HFFc6 (cell line): ENCODE measurements at places on chromosomes 2 and 18. TPM values are rescaled to one million over a fixed set of nuclear protein-coding genes. Genes with fewer than 3 reads are reported as not detected.

DCAF17 gene
- 12.4 to 17.1 TPM (median 13.4 TPM) in 3 replicates for total RNA-seq

ERBB4 gene
- total RNA-seq: not detected in 3 replicates

GRCh38 chr2:229339618-229340017 is 68.5 kb upstream of the PID1 start:
- peaks cover 40% of the 10 kb centered on the region for H3K4me1 ChIP-seq
- no peaks in the 10 kb centered on the region for H3K27me3 ChIP-seq
- H3K36me3 ChIP-seq: no peaks in the 10 kb centered on the region

DNA sequence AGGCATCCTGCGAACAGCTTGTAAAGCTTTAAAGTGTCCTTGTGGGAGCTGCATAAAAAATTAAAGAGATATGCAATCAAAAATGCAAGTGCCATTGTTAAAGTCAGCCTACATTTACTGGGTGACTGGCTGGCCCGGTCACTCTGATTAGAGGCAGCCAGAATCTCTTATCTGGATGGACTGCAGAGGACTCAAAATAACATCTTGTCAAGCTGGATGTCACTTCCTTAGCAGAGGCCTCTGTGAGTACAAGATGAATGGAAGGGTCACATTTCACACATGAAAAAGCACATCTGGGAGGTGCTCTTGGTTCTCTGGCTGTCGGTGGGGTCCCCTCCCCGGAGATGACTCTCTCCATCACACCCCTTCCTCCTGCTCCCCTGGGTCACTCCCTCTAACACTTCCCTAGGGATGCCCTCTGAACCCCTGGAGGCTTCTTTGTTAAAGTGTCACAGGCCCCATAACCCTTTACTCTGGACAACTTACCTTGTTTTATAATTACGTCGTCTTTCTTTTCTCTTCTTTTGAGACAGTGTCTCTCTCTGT is 122.1 kb downstream of the SH3BP4 start:
- H3K27ac ChIP-seq: no peak overlapping the region
- H3K4me3 ChIP-seq: no peak overlapping the region
- H3K27me3 ChIP-seq: peaks cover 5% of the 10 kb centered on the region
- 0 out of 2 replicates have a peak, but pooled peaks cover 9% of the 10 kb centered on the region for H3K36me3 ChIP-seq
- no peak for DNase-seq

FOSL2 gene
- total RNA-seq: 90.1 to 105 TPM (median 104 TPM) in 3 replicates

TMEM37 gene
- 0.12 TPM in 1 of 3 replicates, not detected in the others for total RNA-seq

- peaks cover 18% of the 10 kb centered on the region for H3K27me3 ChIP-seq
- peaks cover 8% of the 10 kb centered on the region for H3K4me1 ChIP-seq
- no peak for DNase-seq
These were observed 80.6 kb downstream of the ACOXL start for GRCh38 chr2:110812726-110813645.

DNA sequence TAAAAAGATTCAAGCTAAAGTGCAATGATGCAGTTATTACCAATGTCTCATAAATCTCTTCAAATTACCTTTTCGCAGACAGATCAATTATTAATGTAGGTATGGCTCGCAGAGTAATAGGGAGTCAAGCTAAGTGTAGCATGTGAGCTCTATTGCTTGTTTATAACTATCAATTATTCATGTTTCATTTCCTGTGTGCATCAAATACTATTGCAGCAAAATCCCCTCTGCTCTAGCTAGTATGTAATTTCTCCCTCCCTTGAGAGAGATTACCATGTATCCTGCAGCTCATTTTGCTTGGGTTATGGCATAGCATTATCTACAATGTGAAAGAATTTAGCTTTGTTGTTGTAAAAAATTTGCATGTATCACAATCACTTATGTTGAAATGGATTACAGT is 65.6 kb upstream of the SCN1A start:
- H3K36me3 ChIP-seq: peaks cover 1% of the 10 kb centered on the region
- DNase-seq: no peak
- no peak overlapping the region for H3K4me3 ChIP-seq
- H3K27ac ChIP-seq: no peak overlapping the region
- peaks cover 7% of the 10 kb centered on the region for H3K4me1 ChIP-seq
- no peaks in the 10 kb centered on the region for H3K27me3 ChIP-seq

NMUR1 gene
- not detected in 2 replicates for total RNA-seq

- H3K4me3 ChIP-seq: no peak within 1 kb of the TSS
- no peaks in the 10 kb centered on the region for H3K36me3 ChIP-seq
- no peak within 1 kb of the TSS for H3K27ac ChIP-seq
- H3K4me1 ChIP-seq: no peaks in the 10 kb centered on the region
These were observed at the start of gene ARHGEF4 for GRCh38 chr2:130836501-130837174. TSS of gene ARHGEF4 (plus strand) at chr2:130836914. CDS start at chr2:130836954, 40 bp downstream.

- H3K4me3 ChIP-seq: no peak overlapping the region
- peaks cover 1% of the 10 kb centered on the region; the same call in 1 of the 2 replicates for H3K27me3 ChIP-seq
These were observed 6.4 kb downstream of the GPR35 start for GRCh38 chr2:240631548-240632305.

DNA sequence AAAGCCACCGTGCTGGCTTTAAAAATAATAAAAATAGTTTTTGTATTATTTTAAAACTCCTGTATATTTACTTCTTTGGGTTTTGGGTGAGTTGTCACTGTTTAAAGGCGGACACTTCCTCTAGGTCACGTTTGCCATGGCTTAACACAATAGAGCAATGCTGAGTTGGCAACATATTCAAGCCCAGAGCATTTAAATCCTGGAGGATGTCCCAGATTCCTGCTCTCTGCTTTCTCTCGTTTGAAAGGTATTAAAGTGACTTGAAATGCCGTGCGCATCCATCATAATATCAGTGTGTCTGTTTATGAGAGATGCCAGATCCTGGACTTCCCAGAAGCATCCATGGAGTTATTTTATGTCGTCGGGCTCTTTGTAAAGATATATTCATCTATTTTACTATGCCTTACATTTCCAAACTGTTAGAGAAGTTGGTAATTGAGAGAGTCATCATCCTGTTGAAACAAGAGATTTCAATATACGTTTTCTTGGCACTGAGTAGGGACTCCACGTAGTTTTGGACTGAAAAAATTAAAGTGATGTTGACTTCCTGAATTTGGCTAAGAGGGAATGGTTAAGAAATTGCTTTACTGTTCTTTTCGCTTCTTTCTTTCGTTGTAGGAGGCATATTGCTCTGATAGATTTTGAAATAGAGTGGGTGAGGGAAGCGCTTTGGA is 150.6 kb downstream of the ZNF236 start:
- 0 out of 2 replicates have a peak, but pooled peaks cover 6% of the 10 kb centered on the region for H3K4me1 ChIP-seq
- H3K27ac ChIP-seq: no peak overlapping the region
- DNase-seq: no peak
- H3K36me3 ChIP-seq: 0 out of 2 replicates have a peak, but pooled peaks cover 5% of the 10 kb centered on the region

ZNF142 gene
- 19.8 to 24.1 TPM (median 20.6 TPM) in 3 replicates for total RNA-seq

DNA sequence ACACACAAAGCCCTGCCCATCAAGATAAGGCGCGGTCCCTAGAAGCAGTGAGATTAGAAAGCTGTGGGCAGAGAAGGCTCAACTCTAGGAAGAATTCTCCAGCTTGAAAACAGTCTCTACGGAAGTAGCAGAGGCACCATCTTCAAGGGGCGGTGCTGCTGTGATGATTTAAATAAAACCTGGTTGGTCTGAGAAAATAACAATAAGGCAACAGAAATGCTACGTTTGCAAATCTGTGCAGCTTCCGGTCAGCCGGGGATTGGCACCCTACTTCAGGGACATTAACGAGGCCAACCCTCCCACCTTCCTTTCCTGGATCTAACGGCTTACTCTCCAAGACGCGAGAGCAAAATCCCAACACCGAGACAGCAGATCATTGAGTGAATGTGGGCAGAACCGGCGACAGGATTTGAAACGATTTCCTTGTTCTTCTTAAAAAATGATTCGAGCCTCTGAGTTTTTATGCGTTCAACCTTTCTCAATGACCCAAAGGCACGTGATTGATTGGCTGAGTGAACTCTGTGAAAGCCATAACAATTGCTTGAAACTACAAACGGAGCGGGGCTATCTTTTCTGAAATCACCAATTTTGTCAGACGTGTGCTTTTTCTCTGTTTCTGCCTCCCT is 93.7 kb upstream of the ZNF516 start:
- peak overlapping the region; percentile 73; the same call in 1 of the 2 replicates for H3K4me3 ChIP-seq
- H3K36me3 ChIP-seq: no peaks in the 10 kb centered on the region
- no peak for DNase-seq

DNA sequence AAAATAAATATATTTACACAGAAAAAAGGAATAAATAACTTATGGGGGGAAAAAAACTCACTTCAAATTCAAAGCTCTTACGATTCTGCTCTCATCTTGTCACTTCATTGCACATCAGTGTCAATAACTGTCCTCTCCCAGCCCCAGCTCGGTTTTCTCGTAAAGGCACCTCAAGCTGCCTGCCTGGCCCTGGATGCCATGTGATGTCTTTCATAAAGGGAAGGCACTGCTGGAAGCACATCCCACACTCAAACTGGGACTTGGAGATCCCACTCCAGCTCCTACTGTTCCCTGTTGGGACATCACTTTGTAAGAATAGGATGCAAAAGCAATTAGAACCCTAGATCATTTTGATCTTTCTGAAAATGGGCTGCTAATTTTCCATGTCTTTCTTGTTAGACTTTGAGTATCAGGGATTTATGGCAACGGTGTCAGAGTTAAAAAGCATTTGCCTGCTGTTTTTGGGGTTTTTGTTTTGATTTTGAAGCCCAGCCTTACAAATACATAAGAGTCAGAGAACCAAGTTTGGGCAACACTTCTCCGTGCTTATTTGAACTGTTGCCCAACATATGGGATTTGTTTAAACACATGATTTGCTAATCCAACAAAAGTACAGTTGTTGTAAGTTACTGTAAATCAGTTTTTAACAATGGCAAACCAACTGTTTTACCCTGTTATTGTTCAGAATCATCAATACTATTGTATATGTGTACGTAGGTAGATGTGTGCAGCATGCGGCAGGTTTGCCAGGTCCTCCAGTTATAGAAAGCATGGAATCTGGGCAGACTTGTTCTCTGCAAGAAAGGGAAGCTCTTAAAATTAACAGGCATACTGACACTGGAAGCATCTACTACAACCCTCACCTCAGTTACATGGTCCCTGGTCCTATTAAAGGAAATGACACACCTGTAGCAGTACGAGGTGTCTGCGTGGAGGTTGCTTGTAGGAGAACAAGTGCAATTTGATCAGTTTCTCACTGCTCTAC is 20.6 kb downstream of the SERTAD2 start:
- DNase-seq: no peak
- no peaks in the 10 kb centered on the region; the same call in 1 of the 2 replicates for H3K27me3 ChIP-seq
- H3K27ac ChIP-seq: peak overlapping the region; percentile 18; the same call in 1 of the 2 replicates
- peaks cover 29% of the 10 kb centered on the region for H3K4me1 ChIP-seq

DNA sequence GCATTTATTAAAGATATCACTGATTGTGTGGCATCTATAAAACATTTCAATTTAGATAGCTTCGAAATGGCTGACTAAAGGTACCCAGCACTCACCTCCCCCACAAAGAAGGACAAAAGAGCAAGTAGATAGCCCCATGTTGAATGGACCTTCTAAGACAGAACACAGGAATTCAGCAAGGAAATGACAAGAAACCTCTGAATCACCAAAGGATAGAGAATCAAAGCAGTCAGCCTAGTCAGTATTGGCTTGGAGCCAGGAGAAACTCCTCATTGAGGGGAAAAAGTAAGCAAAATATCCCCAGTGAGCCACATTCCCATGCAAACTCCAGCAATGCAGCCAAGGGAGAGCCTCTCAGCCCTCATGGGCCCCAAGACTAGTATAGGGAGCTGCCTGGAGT is 113.7 kb downstream of the BARD1 start:
- no peaks in the 10 kb centered on the region for H3K4me1 ChIP-seq
- no peak for DNase-seq
- no peak overlapping the region for H3K27ac ChIP-seq
- no peaks in the 10 kb centered on the region for H3K36me3 ChIP-seq
- peaks cover 3% of the 10 kb centered on the region; the same call in 1 of the 2 replicates for H3K27me3 ChIP-seq
- no peak overlapping the region for H3K4me3 ChIP-seq

- H3K4me3 ChIP-seq: peak overlapping the region; percentile 65
- no peaks in the 10 kb centered on the region; the same call in 1 of the 2 replicates for H3K27me3 ChIP-seq
- H3K4me1 ChIP-seq: peaks cover 53% of the 10 kb centered on the region
- peak overlapping the region; percentile 90 for H3K27ac ChIP-seq
- no peaks in the 10 kb centered on the region for H3K36me3 ChIP-seq
- DNase-seq: peak; percentile 80
These were observed 38.0 kb downstream of the NPAS2 start for GRCh38 chr2:100857915-100858314.

RNPEPL1 gene
- 40.3 to 44.8 TPM (median 43.8 TPM) in 3 replicates for total RNA-seq

- H3K27me3 ChIP-seq: peaks cover 14% of the 10 kb centered on the region
- no peak for DNase-seq
- H3K27ac ChIP-seq: no peak overlapping the region
- peaks cover 7% of the 10 kb centered on the region; the same call in 1 of the 2 replicates for H3K4me1 ChIP-seq
- no peaks in the 10 kb centered on the region for H3K36me3 ChIP-seq
These were observed 21.2 kb downstream of the NPPC start for GRCh38 chr2:231905026-231905425.

DNA sequence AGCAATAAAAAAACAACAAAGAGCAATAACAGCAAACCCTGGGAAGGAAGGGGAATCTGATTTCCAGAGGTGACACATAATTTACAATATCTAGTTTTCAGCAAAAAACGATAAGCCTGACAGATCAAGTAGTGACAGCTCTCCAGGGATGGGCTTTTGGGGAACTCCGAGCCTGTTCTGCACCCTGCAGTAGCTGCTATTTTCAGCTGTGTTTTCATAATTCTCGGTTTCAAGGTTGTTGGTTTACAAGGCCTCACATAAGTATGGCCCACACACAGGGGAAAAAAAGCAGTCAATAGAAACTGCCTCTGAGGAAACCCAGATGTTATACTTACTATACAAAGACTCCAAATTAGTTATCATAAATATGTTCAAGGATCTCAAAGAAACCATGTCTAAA is 67.7 kb upstream of the CTLA4 start:
- no peak overlapping the region for H3K27ac ChIP-seq
- peaks cover 6% of the 10 kb centered on the region for H3K36me3 ChIP-seq
- no peaks in the 10 kb centered on the region; the same call in 1 of the 2 replicates for H3K27me3 ChIP-seq
- H3K4me1 ChIP-seq: peaks cover 53% of the 10 kb centered on the region
- no peak for DNase-seq
- no peak overlapping the region for H3K4me3 ChIP-seq

- no peak overlapping the region for H3K27ac ChIP-seq
- no peaks in the 10 kb centered on the region; the same call in 1 of the 2 replicates for H3K27me3 ChIP-seq
- H3K4me1 ChIP-seq: peaks cover 13% of the 10 kb centered on the region
These were observed 33.3 kb downstream of the BMP10 start for GRCh38 chr2:68837861-68838341.

PSD4 gene
- total RNA-seq: 0.92 to 1.2 TPM (median 0.93 TPM) in 3 replicates

POU3F3 gene
- total RNA-seq: not detected in 3 replicates
